ENCODE measurements at places on chromosomes 3 and 15.

DNA sequence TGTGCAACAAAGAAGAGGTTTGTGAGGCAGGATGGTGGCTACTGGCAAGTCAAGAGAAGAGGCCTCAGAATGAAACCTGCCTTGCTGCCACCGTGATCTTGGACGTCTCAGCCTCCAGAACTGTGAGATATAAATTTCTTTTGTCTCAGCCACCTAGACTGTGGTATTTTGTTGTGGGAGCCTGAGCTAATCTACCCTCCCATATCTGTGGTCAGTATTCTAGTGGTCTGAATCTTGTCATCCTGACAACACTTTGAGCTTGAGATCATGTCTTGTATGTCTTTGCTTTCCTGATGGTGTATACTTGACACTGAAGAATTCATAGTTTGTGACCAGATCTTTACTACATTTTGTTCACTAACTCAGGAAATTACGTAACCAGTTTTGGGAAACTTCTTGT is 240.6 kb upstream of the GOLIM4 start:
- DNase-seq: no peak

DNA sequence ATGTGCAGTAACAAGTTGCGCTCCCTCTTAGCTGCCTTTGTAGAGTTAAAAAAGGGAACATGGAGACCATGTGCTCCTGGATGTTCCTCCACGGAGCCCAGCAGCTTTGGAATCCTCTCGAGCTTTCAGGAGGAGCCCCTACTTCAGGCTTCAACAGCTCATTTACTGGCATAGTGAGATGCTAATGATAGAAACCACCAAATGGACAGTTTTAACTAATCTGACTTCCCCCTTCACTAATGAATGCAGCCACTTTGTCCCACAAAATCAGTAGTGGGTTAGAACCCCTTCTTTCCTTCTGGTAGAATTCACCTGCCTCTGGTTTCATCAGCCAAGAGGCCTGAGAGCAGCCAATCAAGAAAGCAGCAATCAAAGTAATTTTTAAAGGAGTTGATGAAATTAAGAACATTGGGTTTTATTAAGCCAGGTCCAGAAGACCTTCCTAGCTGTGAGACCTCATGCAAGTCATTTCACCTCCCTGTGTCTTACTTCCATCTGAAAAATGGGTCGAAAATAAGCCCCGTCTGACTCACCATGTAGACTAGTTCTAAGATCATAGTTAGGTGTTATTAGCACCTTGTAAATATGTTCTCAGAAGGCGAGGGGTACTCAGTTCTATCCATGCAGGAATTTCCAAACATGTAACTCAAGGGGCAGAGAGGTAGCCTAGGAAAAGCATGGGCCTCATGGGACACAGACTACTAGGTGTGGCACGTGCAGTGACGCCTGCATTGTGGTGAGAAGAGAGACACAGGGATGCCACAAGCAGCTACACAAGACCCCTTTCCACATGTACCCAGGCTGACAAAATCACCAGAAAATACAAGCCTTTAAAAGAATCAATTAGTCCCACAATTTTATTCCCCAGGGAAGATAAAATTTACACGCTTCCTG is 179.7 kb upstream of the LPP start:
- no peak for DNase-seq

DNA sequence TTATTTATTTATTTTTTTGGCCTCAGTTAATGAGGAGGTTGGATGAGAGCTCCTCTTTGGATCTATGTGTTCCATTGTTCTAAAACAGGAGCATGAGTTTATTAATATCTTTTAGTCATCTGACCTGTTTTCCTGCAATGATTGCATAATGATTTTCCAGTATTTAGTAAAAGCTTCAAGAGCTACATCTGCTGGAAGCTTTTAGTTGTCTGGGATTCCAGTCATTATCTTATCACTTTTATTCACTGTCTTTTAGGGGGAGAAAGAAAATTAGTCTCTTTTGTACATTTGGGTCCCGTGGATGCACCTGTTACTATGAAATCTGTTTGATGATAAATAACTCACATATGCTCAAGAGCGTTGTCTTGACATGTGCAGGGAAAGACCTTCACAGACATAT is 1270.0 kb downstream of the ROBO1 start:
- no peak for DNase-seq

DNA sequence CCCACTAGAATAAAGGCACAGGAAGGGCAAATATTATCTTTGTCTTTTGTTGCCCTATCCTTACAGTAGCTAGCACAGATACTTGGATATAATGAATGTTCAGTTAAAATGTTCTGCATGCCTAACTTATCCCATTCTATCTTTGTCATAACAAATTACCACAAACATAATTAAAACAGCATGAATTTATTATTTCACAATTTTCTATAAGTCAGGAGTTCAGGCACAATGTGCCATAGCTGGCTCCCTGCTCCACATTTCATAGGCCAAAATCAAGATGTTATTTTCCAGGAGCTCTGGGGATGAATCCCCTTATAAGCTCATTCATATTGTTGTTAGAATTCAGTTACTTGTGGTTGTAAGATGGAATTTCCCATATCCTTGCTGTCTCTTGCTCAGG is 975.5 kb downstream of the IGSF11 start:
- DNase-seq: no peak

GRCh38 chr15:96924570-96924969 is 594.1 kb downstream of the NR2F2 start:
- DNase-seq: no peak

DNA sequence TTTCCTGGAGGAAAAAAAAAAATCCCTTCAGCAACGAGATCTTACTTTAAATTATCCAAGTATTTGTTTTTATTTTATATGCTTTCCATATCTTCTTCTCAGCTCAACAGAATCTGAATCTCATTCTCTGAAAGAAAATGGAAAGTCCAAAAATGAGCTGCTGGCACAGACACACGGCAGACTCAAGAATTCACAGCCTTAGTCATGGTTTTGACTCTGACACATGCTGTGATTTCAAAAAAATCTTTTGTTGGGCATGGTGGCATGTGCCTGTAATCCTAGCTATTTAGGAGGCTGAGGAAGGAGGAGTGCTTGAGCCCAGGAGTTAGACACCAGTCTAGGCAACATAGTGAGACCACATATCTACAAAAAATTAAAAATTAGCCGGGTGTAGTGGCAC is 565.0 kb downstream of the MAGI1 start:
- DNase-seq: no peak

- no peak for DNase-seq
These were observed 249.3 kb upstream of the FEZF2 start for GRCh38 chr3:62622553-62623174.

- no peak for DNase-seq
These were observed 109.5 kb downstream of the ADAM10 start for GRCh38 chr15:58639992-58640391.

DNA sequence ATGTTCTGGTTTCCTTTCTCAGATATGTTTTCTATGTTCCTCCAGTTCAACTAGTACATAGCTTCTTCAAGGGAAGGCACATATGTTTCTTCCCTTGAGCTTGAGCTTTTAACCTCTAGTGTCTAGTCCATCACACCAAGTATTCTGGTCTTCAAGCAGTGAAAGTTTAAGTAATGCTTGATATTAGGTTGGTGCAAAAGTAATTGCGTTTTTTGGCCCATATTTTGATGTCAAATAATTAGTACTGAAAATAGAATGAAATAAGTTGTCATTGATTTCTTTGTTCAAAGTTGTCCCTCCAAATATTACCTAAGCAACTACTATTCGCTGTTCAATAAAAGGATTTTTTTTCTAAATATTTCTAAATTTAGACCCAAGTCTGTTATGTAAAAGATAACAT is 146.7 kb upstream of the TSC22D2 start:
- no peak for DNase-seq

- DNase-seq: no peak
These were observed 8.7 kb upstream of the ACAP2 start for GRCh38 chr3:195451373-195452015.

- no peak for DNase-seq
These were observed 183.1 kb downstream of the CHST2 start for GRCh38 chr3:143302638-143303171.

DNA sequence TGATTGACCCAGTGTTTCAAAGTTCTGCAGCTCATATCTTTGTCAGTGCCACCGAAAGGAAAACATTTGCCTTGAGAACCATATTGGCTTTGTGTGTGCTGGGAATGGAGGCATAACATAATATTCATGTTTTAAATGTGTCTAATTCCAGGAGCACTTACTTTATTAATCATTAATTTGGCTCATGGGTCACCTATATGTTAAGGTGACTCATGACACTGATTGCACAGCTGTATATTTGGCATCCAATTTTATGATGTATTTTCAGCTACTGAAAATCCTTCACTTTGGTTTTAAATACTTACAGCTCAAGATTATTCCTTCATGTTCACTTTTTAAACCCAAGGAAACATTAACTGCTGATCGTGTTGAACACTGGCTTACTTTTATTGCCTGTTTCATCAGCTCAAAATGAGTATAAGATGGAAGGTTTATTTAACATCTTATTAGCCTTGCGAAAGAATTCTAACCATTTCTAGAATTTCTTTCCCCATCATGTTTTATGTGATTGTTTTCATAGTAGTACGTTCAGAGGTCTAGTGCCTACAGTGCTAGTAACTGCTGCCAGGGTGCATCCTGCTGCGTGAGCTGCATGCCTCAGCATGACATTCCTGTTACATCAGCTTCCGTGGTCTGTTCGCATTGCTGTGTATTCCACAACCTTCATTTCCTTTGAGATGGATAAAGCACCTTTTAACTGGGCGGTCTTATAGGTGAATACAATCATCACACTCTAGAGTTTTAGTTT is 63.7 kb downstream of the LRCH3 start:
- no peak for DNase-seq

GRCh38 chr3:9955067-9955502 is 2.9 kb upstream of the PRRT3 start:
- DNase-seq: no peak

DNA sequence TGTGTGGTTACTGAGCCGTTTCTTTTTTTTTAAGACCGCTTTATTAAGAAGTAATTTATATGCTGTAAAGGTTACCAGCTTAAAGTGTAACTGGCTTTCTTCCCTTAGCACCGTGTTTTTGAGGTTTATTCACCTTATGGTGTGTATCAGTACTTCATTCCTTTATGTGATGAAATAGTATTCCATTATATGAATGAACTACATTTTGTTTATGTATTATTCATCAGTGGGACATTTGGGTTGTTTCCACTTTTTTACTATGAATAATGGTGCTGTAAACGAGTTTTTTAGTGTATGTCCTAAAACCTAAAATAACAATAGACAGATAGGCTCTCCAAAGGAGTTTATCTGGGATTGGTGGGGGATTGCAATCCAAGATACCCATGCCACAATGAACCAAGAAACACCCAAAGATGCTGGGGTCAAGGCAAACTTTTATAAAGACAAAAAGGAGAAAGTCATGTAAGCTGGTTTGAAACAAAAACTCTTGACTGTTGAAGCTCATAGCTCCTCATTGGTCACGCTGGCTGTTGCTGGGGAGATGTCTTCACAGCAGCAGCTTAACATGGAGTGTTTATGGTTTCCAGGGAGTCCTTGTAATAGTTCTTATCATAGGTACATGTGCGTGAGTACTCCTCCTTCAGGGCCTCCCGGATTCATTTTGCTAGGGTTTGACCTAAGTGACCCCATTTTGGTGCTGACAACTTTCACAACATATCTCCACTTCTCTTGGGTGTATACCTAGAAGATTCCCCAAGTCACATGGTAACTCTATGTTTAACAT is 16.0 kb downstream of the TM2D3 start:
- DNase-seq: no peak

GRCh38 chr15:99574502-99574901 is 8.7 kb downstream of the MEF2A start:
- peak; percentile 64 for DNase-seq

DNA sequence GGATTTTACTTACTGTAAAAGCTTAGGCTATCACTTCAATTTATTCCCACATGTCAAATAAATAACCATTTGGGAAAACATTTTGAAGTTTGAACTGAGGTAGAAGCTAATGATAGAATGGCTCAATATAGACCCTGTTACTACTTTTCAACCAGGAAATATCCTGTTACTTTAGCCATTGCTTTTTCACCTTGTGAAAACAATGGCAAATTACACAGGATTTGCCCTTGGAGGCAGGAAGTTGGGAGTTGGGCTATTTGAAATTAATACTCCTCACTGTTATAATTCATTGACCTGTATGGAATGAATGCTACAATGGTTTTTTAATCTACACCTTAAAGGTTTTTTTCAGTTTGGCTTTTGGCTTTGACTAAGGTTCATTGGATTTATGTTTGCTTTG is 98.1 kb upstream of the UBE2E2 start:
- no peak for DNase-seq
